Activated naive CD4-positive, alpha-beta T cell treated with Interleukin-2 at 50 U/mL for 16 hours (primary cell): ENCODE measurements at places on chromosomes 2 and 18.
A peak's percentile ranks its signal among the peaks of the same experiment; 100 is the strongest.

- DNase-seq: peak; percentile 90
Observed at GRCh38 chr2:230905448-230906421, 19.3 kb downstream of the GPR55 start.

DNA sequence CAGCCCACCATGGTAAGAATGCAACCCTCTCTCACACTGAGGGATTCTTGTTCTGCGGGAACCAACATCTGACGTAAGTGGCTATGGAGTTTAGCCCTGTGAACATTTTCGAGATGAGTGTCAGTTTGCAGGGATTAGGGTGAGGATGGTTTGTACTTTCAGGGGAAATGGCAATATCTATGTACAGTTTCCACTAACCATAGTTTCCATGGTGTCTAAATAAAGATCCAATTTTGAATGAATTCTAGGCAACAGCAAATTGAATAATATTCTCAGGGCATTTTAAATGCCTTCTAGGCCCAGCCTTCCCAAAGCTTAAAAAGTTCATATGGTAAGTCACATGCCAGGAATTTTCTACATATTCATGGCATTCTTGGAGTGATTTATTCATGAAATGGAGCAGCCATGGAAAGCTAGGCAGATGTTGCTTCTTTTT is 105.4 kb upstream of the MMADHC start:
- DNase-seq: no peak

GRCh38 chr2:65700004-65700651 is 267.7 kb upstream of the SPRED2 start:
- DNase-seq: no peak

DNA sequence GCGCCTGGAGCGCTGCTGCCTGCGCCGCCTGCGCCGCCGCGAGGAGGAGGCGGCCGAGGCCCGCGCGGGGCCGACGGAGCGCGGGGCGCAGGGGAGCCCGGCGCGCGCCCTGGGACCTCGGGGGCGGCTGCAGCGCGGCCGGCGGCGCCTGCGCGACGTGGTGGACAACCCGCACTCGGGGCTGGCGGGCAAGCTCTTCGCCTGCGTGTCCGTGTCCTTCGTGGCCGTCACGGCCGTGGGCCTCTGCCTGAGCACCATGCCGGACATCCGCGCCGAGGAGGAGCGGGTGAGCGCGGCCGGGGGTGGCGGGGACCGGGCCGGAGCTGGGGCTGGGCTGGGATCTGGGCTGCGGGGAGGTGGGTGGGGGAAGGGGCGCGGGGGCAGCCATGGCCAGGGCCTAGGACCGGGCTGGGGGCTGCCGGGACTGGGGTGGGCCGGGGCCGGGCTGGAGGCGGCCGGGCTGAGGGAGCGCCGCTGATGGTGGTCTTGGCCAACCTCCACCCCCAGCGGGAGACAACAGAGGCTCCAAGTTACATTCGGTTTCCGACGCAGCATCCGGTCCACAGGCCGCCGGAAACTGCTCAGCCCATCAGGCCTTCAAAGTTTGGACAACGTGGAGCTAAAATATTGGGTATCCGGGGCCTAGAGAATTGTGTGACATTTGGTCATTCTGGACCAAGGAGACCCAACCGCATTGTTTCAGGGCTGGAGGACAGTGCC is 66.4 kb downstream of the KCNG2 start:
- no peak for DNase-seq

- DNase-seq: no peak
Observed at GRCh38 chr18:9466846-9467245, 8.5 kb upstream of the RALBP1 start.
